ENCODE measurements at places on chromosomes 13 and 19. TPM values are rescaled to one million over a fixed set of nuclear protein-coding genes. Genes with fewer than 3 reads are reported as not detected.
A peak's percentile ranks its signal among the peaks of the same experiment; 100 is the strongest.

The FUT2 gene
- 1.9 TPM for total RNA-seq

GRCh38 chr13:91318886-91319285 lies 28.6 kb upstream of the MIR17HG start:
- no peak for DNase-seq

DNA sequence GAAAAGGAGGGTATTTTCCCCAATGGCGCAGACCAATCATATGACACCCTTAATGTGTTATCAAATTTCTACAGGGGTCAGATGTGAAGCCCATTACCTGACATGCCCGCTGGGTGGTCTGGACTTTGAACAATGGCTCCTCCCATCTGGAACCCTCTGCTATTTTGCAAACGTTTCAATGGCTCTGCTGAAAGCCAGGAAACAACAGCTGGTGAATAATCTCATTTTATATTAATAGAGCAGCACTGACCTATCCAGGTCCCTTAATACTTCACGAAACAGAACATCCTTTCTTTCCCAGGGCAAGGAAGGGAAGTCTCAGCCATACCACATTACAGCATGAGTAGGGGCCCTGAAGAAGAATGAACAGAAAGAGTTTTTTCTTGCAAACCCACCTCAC lies 20.3 kb upstream of the KPNA3 start:
- DNase-seq, result no peak

DNA sequence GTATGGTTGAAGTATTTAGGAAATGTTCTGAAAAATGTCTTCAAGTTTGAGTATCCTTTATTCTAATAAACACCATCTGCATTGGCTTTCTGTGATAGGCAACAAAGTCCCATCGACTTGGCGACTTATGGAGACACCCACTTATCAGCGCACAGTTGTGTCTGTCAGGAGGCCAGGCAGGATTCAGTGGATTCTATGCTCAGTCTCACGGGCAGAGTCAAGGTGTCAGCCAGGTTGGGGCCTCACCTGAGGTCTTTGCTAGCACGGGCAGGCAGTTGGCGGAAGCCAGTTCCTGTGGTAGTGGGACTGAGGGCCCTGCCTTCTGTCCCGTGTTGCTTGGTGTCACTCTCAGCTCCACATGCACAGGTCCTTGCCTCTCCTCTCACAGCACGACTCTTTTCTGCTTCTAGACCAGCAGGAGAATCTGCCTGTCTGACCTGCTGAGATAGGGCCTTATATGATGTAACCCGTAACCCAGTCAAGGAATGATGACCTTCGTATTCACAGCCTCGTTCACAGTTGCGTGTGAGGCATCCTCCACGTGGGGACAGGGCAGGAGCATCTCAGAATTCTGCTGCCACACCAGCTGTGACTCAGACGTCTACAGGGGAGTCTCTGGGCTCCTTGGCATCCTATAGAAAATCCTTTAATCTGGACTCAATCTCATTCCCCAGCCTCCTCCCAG lies 10.0 kb downstream of the CUL4A start:
- DNase-seq, result no peak

- no peak for DNase-seq
Measured at GRCh38 chr19:32458500-32459123, 53.0 kb downstream of the DPY19L3 start.

GRCh38 chr19:47230054-47230920 lies 712 bp downstream of the BBC3 start:
- no peak for DNase-seq

The PALM3 gene
- total RNA-seq, result 0.70 TPM

DNA sequence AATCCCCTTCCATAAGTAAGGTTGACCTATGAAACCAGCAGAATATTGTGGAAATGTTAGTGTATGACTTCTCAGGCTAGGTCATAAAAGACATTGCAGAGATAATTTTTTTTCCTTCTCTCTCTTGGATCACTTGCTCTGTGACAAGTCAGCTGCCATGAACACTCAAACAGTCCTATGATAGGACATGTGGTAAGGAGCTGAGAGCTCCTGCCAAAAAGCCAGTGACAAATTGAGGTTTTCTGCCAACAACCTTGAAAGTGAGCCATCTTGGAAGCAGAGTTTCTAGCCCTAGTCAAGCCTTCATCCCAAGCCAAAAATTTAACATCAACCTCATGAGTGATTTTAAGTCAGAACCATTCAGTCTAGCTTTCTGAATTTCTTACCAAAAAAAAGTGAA lies 270.9 kb upstream of the NBEA start:
- no peak for DNase-seq

- peak; percentile 59 for DNase-seq
Measured at GRCh38 chr13:46615888-46616531, 63.0 kb downstream of the LRCH1 start.

- DNase-seq, result peak; percentile 9
Measured at GRCh38 chr13:26601669-26602068, 44.2 kb downstream of the WASF3 start.

GRCh38 chr13:44626176-44626575 lies 50.0 kb upstream of the TSC22D1 start:
- no peak for DNase-seq

DNA sequence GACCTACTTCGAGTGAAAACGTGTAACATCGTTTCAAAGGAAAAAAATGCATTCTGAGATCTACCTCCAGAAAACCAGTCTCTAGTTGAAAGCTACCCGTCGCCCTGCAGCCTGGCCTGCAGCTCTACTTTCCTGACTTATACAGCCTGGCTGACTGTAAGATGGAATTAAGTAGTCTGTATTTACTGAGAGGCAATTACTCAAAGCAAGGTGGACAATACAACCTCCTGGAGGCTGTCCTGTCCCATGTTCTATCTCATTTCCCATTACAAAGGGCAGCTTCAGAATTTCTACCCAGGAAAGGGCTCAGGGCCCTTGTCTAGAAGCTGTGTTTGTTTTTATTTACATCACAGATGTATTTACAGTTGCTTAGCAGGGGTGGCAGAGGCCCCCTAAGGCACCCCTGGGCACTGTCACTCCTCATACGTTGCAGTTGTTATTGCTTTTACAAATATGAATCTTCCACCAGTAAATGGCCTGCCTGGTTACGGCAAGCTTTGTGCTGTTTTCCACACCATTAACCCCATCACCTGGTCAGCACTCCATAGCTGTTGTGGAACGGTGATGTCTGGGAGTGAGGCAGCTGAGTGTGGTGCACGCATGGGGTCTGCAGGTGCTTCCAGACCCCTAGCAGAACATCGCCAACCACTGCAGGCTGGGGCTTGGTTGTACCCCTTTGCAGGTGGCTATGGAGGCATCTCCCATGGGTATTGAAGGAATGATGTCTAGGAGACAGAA lies 46.3 kb upstream of the MTIF3 start:
- DNase-seq, result no peak

- DNase-seq, result no peak
Measured at GRCh38 chr13:38002606-38003005, 133.0 kb upstream of the TRPC4 start.

GRCh38 chr19:41426952-41427646 lies at the start of gene B3GNT8:
TSS of gene B3GNT8 (minus strand) at chr19:41427374. CDS start at chr19:41426778, 596 bp downstream.
- peak; percentile 30 for DNase-seq

The FCER2 gene
- total RNA-seq, result not detected

The SUPT5H gene
- total RNA-seq, result 55.4 TPM

GRCh38 chr19:54959840-54960239 lies 6.3 kb upstream of the NLRP2 start:
- no peak for DNase-seq

The LILRB4 gene
- total RNA-seq, result not detected

The ZNF600 gene
- 10.2 TPM for total RNA-seq

The CCDC70 gene
- total RNA-seq, result not detected

GRCh38 chr13:30968846-30969245 lies 36.4 kb downstream of the TEX26 start:
- peak; percentile 77 for DNase-seq

GRCh38 chr13:36986462-36987240 lies 12.5 kb downstream of the ALG5 start:
- DNase-seq, result peak; percentile 16

The DENND1C gene
- total RNA-seq, result 0.20 TPM

GRCh38 chr19:50551715-50552187 lies 16.5 kb downstream of the LRRC4B start:
- no peak for DNase-seq

GRCh38 chr13:110023729-110024644 lies 237.6 kb upstream of the IRS2 start:
- DNase-seq, result no peak

DNA sequence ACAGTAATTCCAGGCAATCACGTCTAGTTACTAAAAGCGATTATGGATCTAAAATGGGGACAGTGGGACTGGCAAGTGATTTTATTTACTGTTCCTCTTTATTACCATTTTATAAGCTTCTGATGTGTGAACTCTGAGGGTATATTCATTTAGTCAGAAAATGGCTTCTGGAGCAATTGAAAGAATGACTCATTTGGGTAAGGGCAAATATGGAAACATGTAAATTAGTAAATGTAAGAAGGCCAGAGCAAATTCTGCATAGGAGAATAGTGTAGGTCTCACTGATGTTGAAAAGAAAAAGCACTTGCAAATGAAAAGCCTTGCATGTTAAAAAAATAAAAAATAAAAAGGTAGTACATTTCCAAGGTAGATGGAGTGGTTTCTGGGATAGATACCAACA lies 262.2 kb downstream of the KLF5 start:
- no peak for DNase-seq

DNA sequence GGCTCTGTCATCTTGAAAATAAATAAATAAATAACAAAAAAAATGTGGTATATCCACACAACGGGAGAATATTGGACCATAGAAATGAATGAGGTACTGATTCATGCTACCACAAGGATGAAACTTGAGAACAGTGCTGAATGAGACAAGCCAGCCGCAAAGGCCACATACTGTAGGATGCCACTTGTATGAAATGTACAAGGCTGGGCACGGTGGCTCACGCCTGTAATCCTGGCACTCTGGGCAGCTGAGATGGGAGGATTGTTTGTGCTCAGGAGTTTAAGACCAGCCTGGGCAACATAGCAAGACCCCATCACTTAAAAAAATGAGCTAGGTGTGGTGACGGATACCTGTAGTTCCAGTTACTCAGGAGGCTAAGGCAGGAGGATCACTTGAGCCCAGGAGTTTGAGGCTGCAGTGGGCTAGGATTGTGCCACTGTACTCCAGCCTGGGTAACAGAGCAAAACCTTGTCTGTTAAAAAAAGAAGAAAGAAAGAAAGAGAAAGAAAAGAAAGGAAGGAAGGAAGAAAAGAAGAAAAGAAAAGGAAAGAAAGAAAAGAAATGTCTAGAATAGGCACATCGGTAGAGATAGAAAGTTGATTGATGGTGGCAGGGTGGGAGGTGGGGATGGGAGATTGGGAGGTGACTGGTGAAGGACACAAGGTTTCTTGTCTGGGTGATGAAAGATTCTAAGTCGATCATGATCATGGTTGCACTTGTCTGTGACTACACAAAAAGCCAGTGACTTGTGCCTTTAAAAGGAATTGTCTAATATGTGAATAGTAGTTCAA lies 20.3 kb downstream of the HPN start:
- DNase-seq, result no peak

DNA sequence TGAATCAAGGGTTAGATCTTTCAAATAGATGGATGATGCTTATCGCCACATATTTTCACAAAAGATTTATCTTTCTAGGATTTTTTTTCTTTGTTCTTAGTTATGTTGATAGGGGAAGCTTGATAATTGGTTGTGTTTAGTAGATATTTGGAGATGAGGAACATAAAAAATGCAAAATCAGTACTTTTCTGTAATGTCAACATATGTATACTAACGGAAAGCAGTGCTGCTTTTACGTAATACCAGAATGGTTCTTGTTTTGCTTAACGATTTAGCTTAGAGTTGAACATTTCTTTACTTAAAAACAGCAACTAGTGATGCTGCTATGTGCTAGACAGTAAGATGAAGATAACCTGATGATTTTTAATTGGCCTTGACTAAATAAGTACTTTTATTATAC lies 3.0 kb downstream of the ZMYM2 start:
- DNase-seq, result no peak

DNA sequence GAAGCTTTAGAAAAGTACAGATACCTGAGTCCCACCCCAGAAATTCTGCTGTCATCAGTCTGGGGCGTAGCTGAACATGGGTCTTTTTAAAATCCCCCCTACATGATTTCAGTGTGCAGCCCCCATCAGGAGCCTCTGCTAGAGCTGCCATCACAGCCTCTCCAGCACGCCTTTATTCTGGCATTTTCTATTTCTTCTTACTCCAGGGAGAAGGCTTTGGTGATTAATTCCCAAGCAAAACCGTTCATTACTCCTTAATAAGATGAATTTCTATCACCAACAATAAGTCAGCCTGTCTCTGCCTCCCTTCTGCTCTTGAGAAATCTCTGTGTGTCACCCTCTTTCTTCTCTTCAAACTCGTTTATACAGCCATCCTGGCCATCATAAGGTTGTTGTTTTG lies 160.3 kb downstream of the KATNAL1 start:
- no peak for DNase-seq

GRCh38 chr13:80160110-80160509 lies 180.8 kb downstream of the SPRY2 start:
- DNase-seq, result no peak

DNA sequence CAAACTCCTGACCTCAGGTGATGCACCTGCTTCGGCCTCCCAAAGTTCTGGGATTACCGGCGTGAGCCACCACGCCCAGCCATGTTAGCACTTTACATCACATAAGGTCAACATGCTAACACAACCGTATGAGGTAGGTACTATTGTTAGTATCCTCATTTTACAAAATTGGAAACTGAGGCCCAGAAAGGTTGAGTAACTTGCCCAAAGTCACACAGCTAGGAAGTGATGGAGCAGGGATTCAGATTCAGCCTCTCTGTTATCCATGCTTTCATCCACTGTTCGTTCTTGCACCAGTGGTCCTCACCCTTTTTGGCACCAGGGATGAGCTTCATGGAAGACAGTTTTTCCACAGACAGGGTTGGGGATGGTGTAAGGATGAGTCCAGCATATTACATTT lies 8.6 kb downstream of the COX6B1 start:
- DNase-seq, result no peak

DNA sequence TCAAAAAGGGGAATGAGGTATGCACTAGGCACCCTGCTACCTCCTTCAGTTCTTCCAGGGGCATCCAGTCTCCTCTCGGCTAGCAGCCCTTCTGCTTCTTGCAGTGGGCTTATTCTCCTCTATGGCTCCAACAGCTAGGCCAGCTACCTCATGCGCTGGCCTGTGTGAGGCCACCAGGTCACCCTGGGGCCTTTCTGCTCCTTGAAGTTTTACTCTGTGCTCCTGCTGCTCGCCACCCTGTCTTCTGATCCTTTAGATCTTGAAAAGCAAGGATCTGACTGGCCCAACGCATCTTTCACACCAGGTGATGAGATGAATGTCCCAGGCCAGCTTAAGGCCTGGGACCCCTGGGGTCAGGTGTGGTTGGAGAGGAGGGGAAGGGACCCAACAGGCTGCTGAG lies 66.2 kb downstream of the RUBCNL start:
- no peak for DNase-seq

GRCh38 chr13:106400289-106400688 lies 135.2 kb downstream of the EFNB2 start:
- DNase-seq, result no peak

- no peak for DNase-seq
Measured at GRCh38 chr19:29566496-29567054, 39.5 kb upstream of the POP4 start.

The GGN gene
- 1.7 TPM for total RNA-seq

The KANK3 gene
- 1.0 TPM for total RNA-seq
